ENCODE measurements at places on chromosomes 3 and 15. TPM values are rescaled to one million over a fixed set of nuclear protein-coding genes. Genes with fewer than 3 reads are reported as not detected.

GRCh38 chr15:93001881-93002280, 87.1 kb downstream of the RGMA start:
- no peak for DNase-seq

DNA sequence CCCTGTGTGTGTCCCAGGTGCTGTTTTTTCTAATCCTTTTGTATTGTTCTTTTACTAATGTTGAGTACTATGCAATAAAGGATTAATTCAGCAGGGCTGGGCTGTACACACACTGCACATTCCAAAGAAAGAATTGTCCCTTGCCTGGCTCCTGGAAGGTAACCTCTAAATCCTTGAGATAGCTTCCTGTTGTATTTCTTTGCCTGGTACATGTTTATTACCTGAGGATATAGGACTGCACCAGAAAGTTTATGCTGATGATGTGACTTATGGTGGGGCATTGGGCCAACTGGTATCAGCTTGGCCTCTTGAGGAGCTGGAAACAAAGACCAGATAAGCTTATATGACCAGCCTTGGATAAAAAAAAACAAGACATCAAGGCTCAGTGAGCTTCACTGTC, 26.6 kb upstream of the FAN1 start:
- DNase-seq, result no peak

TLR9 gene
- total RNA-seq, result not detected

- no peak for DNase-seq
Measured at GRCh38 chr3:172163320-172163719, 123.9 kb downstream of the FNDC3B start.

KBTBD8 gene
- 26.0 TPM for total RNA-seq

DNA sequence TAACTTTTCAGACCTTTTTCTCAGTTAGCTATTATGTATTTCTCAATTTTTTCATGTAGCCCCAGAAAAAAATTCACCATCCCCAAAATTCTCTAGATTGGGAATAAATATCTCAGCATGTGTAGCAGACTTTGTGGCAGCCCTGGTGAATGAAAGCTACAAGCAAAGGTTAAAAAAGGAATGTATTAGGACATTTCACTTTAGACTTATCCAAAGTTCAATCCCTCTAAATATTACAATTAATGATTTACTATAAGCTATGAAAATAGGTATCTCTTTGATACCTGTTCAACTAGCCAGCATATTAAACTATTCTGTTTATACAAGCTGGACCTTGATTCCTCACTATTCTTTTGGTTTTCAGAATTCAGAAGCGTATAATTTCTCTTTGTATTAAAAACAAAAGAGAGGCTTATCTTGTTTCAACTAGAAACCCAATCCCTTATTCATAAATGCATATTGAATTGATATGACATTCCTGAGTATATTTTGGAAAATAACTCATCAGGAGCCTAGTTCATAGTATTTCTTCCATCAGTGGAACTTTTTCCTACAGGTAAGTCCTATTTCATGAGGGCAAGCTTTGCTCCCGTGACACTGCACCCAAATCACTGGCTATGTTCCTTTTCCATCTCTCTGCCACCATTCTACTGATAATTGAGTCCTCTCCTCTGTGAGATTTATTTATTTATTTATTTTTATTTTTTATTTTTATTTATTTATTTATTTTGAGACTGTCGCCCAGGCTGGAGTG, 38.0 kb downstream of the WDR72 start:
- DNase-seq, result no peak

- DNase-seq, result no peak
Measured at GRCh38 chr15:66842710-66843441, 140.8 kb downstream of the SMAD6 start.

CPNE9 gene
- total RNA-seq, result 4.4 TPM

- DNase-seq, result no peak
Measured at GRCh38 chr3:155805204-155805801, 775 bp downstream of the C3orf33 start.

DNA sequence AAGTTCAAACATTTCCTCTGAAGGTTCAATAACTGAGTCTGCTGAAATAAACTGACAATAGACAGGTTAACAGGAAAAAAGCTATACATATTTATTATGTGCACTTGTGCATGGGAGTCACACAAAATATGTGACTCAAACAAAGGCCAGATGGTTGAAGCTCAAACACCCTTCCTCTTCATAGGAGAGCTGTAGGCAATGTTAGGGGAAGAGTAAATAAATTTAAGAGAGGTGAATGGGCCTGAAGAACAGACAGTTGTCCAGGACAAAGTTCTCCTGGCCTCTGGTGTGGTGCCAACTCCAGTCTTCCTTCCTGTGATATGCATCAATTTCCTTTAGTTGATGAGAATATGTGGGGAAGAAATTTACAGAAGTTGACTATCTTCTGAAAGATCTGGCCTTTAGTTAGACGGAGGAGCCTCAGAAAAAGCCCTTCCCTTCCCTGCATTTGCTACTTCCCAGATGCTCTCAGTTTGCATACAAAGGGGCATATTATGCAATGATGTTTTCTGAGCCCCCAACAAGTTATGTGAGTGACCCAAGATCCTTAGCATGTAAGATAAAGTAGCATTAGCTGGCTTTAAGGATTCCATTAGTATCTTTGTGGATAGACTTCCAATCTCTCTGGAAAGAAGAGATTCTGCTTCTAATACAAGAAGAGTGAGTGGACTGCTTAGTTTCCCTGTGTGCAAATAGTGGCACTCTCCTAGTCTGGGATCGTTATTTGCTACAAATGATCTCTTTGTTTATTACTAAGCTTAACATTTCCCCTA, 96.4 kb upstream of the IGSF10 start:
- no peak for DNase-seq

DNA sequence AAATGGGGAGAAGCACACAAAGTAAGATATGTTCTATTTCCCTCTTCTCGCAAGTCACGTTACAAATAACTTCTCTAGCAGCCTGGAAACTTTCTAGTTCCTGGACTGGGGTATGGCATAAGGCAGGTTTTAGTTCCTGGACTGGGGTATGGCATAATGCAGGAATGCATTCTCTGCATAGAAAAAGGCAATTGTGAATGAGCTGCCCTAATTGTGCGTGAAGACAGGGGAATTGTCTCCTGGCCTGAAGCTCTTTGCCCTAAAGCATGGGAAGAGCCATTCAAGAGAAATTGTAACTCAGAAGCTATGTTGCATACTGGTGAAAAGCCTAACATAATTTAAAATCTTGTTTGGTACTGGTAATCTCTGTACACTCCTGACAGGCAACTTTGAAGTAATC, 54.3 kb upstream of the CBLB start:
- no peak for DNase-seq

DNA sequence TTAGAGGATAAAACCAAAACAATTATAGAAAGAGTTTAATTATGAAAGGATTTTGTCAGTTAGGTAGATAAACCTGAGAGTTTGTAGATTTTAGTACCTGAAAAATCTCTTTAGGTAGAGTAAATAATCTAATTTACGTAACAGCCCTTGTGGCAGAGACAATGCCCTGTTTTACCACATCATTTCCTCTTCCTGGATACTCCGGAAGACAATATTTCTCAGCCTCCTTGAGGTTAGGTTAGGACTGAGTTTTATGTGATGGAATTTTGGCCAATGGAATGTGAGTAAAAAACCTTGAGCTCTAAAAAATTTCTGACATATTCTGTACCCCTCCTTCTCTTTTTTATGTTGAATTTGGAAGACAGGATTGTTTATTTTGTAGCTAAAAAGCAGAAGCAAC, 50.7 kb upstream of the TPRG1 start:
- no peak for DNase-seq

GRCh38 chr15:78979456-78980320, 34.8 kb upstream of the CTSH start:
- peak; percentile 69 for DNase-seq

ANKUB1 gene
- total RNA-seq, result not detected

GRCh38 chr3:46671541-46672348, 21.7 kb downstream of the ALS2CL start:
- peak; percentile 34 for DNase-seq

DNA sequence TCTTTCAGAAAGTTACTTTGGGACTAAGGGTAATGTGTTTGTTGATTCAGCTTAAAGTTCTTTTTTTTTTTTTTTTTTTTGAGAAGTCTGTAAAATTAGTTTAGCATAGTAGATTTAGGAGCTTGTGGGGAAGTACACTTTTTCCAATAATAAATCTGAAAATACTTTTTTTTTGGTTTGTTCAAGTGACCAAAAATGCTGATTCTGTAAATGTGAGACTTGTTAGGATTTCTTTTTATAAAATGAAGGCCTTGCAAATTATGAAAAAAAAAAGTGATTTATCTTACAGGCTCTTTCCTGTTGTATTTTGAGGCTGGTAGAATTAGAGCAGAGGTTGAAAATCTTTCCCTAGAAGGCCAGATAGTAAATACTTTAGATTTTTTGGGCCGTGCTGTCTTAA, 7.6 kb downstream of the OXNAD1 start:
- no peak for DNase-seq

GALK2 gene
- 18.0 TPM for total RNA-seq

- no peak for DNase-seq
Measured at GRCh38 chr15:95013381-95013780, 782.0 kb downstream of the MCTP2 start.

DNA sequence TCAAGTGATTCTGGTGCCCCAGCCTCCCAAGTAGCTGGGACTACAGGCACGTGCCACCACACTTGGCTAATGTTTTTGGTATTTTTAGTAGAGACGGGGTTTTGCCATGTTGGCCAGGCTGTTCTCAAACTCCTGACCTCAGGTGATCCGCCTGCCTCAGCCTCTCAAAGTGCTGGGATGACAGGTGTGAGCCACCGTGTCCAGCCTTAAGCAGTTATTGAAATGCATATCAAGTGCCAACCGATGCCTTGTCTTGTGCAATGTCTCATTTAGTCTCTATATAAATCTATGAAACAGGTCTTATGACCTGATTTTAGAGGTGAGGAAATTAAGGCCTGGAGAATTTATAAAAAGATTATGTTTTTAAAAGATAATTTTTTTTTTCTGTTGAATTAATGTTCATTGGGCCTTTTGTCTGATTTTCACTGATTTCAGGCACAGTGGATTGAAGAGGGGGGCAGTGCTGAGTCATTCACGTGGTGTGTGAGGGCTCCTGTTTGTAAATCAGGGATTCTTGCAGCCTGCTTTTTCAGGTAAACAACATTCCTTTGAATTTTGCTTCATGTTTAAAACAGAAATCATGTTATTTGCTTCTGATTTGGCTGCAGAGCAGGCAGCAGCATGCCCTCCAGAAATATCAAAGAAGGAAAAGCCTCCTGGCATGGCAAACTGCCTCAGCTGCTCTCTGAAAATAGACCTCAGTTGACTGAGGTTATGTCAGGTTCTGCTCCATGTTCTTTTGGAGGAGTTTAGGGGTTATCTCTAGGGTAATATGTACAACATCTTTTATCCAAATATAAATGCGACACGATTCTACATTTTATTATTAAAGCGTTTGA, 407.0 kb upstream of the RGMA start:
- no peak for DNase-seq

- DNase-seq, result no peak
Measured at GRCh38 chr3:134694946-134695543, 44.2 kb upstream of the KY start.

DNA sequence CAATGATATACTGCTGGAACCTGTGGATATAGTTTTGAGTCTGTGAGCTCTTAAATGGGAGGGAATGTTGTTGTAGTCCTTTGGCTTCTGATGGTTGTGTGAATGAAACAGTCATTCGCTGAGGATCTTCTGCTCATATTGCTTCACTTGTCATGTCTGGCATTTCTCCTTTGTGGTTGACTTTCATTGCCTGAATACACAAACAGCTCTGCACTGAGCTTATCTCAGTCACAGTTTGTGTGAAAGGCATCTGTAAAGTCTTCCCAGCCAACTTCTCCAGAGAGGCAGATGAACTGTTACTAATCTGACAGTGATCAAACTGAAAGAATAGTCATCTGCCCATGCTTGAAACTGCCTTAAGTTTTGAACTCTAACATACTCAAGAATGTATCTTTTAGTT, 59.8 kb downstream of the TMED3 start:
- DNase-seq, result no peak

- DNase-seq, result peak; percentile 87
Measured at GRCh38 chr3:124887177-124887931, at the start of gene ITGB5. ITGB5 (minus strand) TSS chr3:124887365; CDS start chr3:124887000, 365 bp downstream.

Data from H1 (cell line).